Amniotic stem cell (primary cell): ENCODE measurements at places on chromosomes 3 and 15.

GRCh38 chr15:31975830-31976229 lies 54.5 kb upstream of the CHRNA7 start:
- no peak for DNase-seq

DNA sequence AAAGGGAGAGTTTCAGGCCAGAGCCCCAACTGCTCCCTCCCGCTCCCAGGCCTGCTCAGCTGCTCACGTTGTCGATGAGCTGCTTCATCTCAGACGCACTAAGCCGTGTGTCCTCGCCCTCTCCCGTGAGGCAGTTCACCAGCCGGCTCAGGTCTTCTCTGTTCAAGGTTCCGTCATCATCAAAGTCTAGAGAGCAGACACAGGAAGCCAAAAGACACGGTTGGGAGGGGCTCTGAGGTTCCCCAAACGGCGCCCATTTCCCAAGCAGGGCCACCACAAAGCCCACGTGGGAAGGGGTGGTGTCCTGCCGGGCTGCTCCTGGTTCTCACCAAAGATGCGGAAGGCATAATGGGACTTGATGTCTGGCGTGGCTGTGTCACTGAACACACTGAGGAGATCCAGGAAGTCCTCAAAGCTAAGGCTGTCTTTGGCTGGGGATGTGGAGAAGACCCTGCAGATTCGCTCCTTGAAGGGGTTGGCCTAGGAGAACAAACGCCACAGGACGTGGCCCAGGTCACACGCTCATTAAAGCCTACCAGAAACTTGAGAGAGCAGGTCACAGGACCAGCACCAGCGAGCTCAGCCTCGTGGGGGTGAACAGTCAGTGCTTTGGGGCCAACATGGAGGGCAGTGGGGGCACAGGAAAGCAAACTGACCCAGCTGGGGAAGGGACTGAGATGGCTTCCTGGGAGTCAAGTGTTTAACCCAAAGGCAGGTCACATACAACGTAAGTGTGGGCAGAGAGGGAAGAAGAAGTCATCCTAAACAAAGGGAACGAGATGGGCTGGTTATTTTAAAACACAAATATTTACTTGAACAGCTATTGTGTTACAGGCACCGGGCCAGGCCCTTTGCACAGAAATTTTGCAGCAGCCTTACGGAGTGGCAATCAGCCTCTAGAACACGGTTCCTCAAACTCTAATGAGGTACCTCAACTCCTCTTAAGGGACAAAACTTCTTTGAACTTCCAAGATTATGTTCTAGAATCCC lies 2.4 kb downstream of the CIB1 start:
- DNase-seq, result no peak

GRCh38 chr3:190322604-190323245 lies 479 bp upstream of the CLDN1 start:
- no peak for DNase-seq

DNA sequence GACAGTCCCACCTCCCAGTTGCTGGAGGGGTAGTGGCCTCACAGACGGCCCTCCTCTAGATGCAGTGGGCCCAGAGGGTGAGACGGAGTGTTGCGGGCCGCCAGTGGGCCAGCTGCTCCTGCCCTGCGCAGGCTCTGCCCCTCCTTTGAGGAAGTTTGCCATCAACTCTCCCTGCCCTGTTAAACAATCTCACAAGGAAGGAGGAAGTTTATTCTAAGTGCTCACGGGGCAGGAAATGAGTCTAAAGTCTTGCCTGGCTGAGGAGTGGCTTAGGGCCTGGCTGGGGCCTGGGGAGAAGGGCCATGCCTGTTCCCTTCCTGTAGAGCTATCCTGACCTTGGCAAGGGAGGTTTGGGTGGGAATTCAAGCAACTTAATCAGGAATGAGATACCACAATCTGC lies at the start of gene FAM3D:
FAM3D (minus strand) TSS at position 92 of the 400 bp plus-strand sequence. CDS start 11,211 bp downstream, outside the sequence.
- DNase-seq, result no peak

- DNase-seq, result no peak
Measured at GRCh38 chr15:70306582-70306981, 208.9 kb upstream of the TLE3 start.

- DNase-seq, result no peak
Measured at GRCh38 chr3:50455161-50456018, 48.0 kb downstream of the CACNA2D2 start.

- DNase-seq, result peak; percentile 67
Measured at GRCh38 chr3:186108106-186108940, 566 bp downstream of the ETV5 start.

DNA sequence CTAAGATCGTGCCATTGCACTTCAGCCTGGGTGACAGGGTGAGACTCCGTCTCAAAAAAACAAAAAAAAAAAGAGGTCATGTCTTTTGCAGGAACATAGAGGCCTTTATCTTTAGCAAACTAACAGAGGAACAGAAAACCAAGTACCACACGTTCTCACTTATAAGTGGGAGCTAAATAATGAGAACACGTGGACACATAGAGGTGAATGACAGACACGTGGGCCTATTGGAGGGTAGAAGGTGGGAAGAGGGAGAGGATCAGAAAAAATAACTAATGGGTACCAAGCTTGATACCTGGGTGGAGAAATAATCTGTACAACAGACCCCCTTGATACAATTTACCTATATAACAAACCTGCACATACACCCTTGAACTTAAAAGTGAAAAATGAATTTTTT lies 401.4 kb upstream of the NAALADL2 start:
- DNase-seq, result no peak

GRCh38 chr15:71409541-71409940 lies 294.3 kb downstream of the THSD4 start:
- no peak for DNase-seq

- DNase-seq, result no peak
Measured at GRCh38 chr3:42549131-42549530, 32.6 kb downstream of the SEC22C start.

GRCh38 chr15:92082006-92082843 lies 228.7 kb downstream of the SLCO3A1 start:
- DNase-seq, result peak; percentile 30
